Lower lobe of right lung (tissue), 2 donors: ENCODE measurements at places on chromosomes 5 and 9. TPM values are rescaled to one million over a fixed set of nuclear protein-coding genes. Genes with fewer than 3 reads are reported as not detected.

CRHBP gene
- total RNA-seq, result 0.53 TPM

PCDHGA10 gene
- 5.4 TPM for total RNA-seq

HRCT1 gene
- total RNA-seq, result 8.7 TPM

DNA sequence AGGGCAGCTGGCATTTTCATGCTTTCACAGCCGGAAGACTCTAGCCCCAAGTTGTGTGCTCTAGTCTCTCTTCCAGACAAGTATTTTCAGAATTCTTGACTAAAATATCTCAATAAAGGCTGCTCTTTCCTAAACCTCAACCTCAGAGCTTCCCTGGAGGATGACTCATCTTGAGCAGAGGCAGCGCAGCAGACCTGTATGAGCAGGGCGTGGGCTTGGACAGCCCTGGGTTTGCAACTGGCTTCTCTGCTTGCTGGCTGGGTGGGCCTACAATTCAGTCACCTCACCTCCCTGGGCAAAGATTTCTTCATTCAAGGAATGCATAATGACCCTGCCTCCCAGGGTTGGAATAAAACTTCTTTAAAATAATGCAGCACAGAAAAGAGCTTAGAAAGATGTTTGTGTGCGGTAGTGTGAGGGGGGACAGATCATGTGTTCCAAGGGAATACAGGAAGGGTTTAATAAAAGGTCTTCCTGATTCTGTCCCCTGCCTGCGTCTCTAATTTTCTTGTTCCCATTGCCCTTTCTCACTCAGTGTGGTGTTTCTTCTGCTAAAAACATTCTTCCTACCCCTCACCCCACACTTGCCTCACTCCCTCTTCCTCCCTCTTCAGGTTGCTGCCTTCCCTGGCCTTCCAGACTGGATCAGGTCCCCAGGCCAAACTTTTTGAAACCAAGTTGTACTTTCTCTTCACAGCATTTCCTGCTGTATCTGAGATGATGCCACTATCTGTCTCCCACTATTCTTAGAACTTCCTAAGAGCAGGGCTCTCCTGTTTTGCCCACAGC is 39.4 kb upstream of the MAP1B start:
- H3K27ac ChIP-seq, result no peak overlapping the region
- no peak overlapping the region for H3K4me3 ChIP-seq
- DNase-seq, result no peak

DNA sequence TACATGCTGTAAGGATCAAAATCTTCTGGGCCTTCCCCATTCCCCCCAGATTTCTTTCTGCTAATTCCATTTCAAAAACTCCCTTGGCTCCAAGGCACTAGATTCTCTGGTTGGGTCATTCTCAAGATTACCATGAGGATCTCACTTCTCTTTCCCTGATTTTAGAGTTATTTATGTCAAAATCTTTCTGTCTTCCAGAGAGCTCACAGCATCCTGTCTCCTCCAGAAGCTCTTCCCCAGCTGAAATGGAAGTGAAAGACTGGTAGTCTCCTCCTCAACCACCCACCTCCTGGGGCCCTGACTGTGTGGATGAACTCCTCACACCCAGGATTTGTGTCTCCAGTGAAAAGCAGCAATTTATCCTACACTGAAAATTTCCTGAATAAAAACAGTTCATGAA is 11.9 kb upstream of the ZNF366 start:
- peak overlapping the region; percentile 61 for H3K27ac ChIP-seq
- no peaks in the 10 kb centered on the region for H3K27me3 ChIP-seq
- peaks cover 16% of the 10 kb centered on the region for H3K4me1 ChIP-seq
- H3K36me3 ChIP-seq, result no peaks in the 10 kb centered on the region
- no peak overlapping the region for H3K4me3 ChIP-seq

- H3K4me3 ChIP-seq, result no peak overlapping the region
- no peak for DNase-seq
- peaks cover 15% of the 10 kb centered on the region for H3K4me1 ChIP-seq
- no peak overlapping the region for H3K27ac ChIP-seq
- H3K36me3 ChIP-seq, result no peaks in the 10 kb centered on the region
- peaks cover 61% of the 10 kb centered on the region for H3K27me3 ChIP-seq
These were observed 3.9 kb downstream of the SLC6A3 start for GRCh38 chr5:1441166-1441865.

- no peak overlapping the region for H3K27ac ChIP-seq
- no peak for DNase-seq
- H3K36me3 ChIP-seq, result no peaks in the 10 kb centered on the region
- H3K4me1 ChIP-seq, result no peaks in the 10 kb centered on the region
- H3K4me3 ChIP-seq, result no peak overlapping the region
- no peaks in the 10 kb centered on the region for H3K27me3 ChIP-seq
These were observed 33.8 kb downstream of the FANCC start for GRCh38 chr9:95283673-95284072.

- no peak for DNase-seq
- H3K36me3 ChIP-seq, result no peaks in the 10 kb centered on the region
- no peak overlapping the region for H3K4me3 ChIP-seq
- peak overlapping the region; percentile 25 for H3K27ac ChIP-seq
- peaks cover 23% of the 10 kb centered on the region for H3K4me1 ChIP-seq
These were observed 8.7 kb upstream of the SSBP2 start for GRCh38 chr5:81759632-81760005.

- H3K27me3 ChIP-seq, result no peaks in the 10 kb centered on the region
- no peak for DNase-seq
- H3K27ac ChIP-seq, result no peak overlapping the region
- H3K4me1 ChIP-seq, result no peaks in the 10 kb centered on the region
- no peaks in the 10 kb centered on the region for H3K36me3 ChIP-seq
These were observed 263.7 kb downstream of the TENT4A start for GRCh38 chr5:6976971-6977370.

DNA sequence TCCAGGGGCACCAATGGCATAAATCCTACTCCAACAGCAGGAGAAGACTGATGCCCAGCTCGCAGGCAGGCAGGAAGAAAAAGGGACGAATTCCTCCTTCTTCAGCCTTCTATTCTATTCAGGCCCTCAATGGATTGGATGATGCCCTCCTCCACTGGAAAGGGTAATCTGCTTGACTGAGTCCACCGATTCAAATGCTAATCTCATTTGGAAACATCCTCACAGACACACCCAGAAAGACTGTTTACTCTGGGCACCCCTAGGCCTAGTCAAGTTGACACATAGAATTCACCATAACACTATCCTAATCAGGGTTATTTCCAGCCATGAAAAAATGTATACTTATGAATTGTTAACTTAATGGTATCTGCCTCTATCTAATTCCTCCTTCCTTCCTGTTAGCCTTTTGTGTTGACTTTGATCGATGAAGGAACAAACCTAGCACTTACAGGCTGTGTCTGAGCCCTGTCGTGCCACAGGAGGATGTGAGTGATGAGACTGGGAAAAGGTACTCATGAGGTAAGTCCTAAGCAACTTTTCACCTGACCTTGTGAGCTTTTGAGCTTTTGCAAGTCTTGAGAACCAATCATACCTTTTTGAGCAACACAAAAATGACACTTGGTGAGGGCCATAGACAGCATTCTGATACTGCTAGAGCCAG is 36.5 kb downstream of the FOXD1 start:
- H3K4me3 ChIP-seq, result no peak overlapping the region
- H3K4me1 ChIP-seq, result no peaks in the 10 kb centered on the region
- DNase-seq, result no peak
- H3K27ac ChIP-seq, result no peak overlapping the region
- H3K36me3 ChIP-seq, result no peaks in the 10 kb centered on the region

DNA sequence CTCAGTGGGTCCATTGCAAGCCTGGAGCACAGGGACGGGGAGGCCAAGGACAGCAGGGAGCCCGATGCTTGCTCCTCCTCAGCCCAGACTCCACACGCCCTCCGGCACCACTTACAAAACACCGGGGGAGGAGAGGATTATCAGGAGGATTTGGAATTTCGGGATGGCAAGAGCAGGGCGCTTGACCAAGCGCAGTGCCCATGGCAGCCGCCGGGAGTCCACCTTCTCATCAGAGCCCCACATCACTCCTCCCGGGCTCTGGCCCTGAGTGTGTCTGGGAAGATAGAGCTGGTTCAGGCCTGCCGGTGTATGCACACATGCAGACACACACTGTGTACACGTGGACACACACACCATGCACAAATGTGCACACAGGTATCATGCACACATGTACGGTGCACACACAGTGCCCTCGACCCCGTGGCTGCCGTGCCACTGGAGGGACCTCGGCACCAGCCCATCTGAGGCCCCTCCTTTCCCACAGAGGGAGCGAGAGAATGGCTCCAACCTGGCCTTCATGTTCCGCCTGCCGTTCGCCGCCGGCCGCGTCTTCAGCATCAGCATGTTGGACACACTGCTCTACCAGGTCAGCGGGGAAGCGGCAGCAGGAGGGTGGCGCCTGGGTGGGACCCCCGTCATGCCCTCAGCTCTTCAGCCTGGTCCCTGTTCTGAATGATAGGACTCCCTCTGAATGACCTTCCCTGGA is 81.7 kb downstream of the KCNT1 start:
- no peak overlapping the region for H3K27ac ChIP-seq
- H3K4me3 ChIP-seq, result no peak overlapping the region
- H3K36me3 ChIP-seq, result no peaks in the 10 kb centered on the region
- no peak for DNase-seq
- no peaks in the 10 kb centered on the region for H3K4me1 ChIP-seq

- no peak for DNase-seq
- no peak overlapping the region for H3K4me3 ChIP-seq
- H3K4me1 ChIP-seq, result no peaks in the 10 kb centered on the region
- H3K27ac ChIP-seq, result no peak overlapping the region
- no peaks in the 10 kb centered on the region for H3K36me3 ChIP-seq
- no peaks in the 10 kb centered on the region for H3K27me3 ChIP-seq
These were observed 351.2 kb downstream of the RAB3C start for GRCh38 chr5:58933891-58934628.

DNA sequence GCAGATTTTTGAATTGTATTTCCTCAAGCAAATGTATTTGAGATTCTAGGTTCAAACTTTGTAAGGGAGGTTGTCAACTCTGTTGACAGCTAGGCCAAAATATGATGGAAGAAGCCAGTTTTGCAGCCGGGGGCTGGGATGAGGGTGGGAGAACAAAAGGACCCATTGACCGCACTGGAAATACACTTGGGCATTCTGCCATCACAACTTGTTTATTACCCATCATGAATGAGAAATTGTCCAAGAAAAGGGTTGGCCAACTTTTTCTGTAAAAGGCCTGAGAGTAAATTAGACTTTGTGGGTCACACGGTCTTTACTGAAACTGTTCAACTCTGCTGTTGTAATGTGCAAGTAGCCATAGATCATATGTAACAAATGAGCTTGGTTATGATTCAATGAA is 221.3 kb upstream of the KLF9 start:
- H3K27me3 ChIP-seq, result no peaks in the 10 kb centered on the region
- no peak for DNase-seq
- no peaks in the 10 kb centered on the region for H3K4me1 ChIP-seq
- no peaks in the 10 kb centered on the region for H3K36me3 ChIP-seq

DNA sequence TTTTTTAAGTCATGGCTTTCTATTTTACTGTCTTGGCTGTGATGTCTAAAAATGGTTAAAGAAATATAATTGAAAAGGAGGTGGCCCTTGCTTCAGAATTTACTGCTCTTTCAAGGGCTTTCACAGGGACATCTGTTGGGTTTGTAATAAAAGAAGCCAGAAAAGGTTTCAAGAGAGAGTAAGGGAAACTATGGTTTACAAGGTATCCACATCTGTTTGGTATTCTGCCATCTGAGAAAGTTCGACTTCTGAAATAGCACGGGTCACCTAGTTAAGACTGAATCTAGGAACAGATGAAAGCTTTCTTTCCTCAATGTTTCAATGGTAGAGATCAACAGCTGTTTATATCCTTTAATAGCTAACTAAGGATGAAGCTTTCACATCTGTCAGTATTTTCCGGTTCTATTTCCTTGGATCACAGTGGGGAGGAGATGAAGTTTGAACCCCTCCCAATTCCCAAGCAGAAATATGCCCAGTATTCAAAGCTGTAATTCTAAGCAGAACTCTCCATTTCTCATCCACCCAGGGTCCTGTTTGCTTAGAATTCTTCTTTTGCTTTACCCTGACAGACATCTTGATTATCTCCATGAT is 72.8 kb upstream of the IFNK start:
- no peaks in the 10 kb centered on the region for H3K4me1 ChIP-seq
- no peak overlapping the region for H3K27ac ChIP-seq
- no peaks in the 10 kb centered on the region for H3K36me3 ChIP-seq
- no peak overlapping the region for H3K4me3 ChIP-seq
- H3K27me3 ChIP-seq, result no peaks in the 10 kb centered on the region

DNA sequence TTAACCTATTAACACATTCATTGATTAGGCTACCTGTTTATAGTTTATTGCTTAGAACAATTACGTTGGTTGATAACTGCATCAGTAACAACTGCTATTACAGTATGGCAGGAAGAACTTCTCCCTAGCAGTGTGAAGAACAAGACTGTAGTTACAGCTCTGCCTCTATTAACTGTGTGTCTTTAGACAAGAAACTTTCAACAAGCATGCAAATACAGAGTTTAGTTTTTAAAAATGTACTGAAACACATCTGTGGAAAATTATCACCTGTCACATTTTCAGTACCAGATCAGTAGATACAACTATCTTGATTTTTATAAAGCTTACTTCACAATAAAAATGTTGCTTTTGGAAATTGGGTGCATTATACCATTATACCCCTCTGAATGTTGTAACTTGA is 22.2 kb downstream of the ELL2 start:
- H3K27ac ChIP-seq, result no peak overlapping the region
- H3K4me1 ChIP-seq, result peaks cover 19% of the 10 kb centered on the region
- H3K4me3 ChIP-seq, result no peak overlapping the region
- H3K36me3 ChIP-seq, result no peaks in the 10 kb centered on the region
